Hematopoietic multipotent progenitor cell (in vitro differentiated cells): ENCODE measurements at places on chromosomes 5 and 9.

DNA sequence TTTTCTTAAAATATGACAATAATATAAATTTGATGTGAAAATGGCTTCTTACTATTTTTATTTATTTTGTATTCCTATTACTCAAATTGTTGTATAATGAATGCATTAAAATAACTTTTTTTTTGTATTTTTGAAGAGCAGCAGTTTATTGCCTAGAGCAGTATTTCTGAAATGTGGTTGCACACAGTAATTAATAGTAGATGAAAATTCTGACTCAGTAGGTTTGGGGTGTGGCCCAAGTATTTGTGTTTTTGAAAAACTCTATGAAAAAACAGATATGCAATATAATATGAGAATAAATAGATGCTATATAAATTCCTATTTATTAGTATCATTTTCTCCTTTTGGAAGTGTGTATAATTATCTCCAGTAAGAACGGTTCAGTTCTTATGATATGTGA lies 2225.3 kb upstream of the C9orf72 start:
- no peak for DNase-seq

GRCh38 chr5:168076561-168076991 lies 214.9 kb upstream of the WWC1 start:
- DNase-seq: peak; percentile 24

- no peak for DNase-seq
Measured at GRCh38 chr5:533955-534742, 9.9 kb upstream of the SLC9A3 start.

DNA sequence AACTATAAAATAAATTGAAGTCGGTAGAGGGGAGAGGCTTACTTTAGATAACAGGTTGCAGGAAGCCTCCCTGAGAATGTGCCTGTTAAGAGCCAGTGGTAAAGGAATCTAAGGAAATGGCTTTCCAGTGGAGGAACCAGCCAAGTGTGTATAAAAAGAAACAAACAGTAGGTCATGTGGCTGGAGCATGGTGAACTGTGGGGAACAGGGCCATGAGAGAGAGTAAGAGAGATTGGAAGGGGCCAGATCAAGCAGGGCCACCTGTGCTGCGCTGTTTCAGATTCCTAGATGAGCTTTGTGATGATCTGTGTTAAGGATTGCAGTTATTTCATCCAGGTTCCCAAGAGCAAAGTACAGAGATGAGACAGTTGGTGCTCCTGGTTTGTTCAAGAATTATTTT lies 152.7 kb upstream of the SGCD start:
- DNase-seq: no peak
